ENCODE measurements at places on chromosomes 12 and 14.

DNA sequence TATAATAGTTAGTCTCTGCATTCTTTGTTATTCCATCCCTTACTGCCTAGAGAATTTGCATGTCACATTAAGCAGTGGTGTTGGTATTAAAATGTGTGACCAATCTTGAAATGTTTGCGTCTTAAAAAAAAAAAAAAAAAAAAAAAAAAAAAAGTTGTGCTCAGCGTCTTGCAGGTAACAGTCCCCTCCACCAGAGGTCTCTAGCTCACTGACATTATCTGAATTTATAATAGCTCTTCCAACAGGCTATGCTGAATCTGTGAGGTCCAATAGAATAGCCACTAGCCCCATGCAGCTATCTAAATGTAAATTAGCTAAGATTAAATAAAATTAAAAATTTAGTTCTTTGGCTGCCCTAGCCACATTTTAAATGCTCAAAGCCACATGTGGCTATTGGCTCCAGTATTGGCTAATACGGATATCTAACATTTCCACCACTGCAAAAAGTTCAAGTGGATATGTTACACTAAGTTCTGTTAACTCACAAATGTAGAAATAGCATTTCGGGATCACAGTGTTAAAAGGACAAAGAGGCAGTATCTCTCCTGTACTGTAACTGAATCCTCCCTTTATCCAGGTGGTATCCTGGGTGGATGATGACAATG is 28.7 kb downstream of the NKX2-8 start:
- DNase-seq, result no peak

- DNase-seq, result no peak
Observed at GRCh38 chr12:76375939-76376338, 27.7 kb upstream of the BBS10 start.

DNA sequence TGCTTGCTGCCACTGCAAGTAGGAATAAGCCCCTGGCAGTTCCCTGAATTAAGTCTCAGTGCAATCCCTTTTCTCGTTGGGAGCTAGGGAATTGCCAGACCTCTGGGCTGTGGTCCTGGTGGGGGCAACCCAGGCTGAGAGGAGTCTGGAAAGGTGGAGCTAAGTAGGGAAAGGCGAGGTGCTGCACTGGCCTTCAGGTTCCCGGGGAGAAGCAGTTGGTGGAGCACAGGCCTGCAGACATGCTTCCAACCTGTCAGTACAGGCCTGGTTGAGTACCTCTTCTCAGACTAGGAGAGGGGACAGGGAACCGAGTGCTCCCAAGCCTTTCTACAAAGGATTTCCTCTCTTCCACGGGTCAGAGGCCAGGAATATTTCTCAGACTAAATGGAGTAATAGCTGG is 1.5 kb downstream of the NRIP2 start:
- no peak for DNase-seq

- DNase-seq, result no peak
Observed at GRCh38 chr12:115820656-115821055, 456.8 kb downstream of the MED13L start.

GRCh38 chr14:67576216-67576955 is 23.7 kb downstream of the PIGH start:
- DNase-seq, result no peak

GRCh38 chr12:23127701-23128100 is 502.7 kb downstream of the ETNK1 start:
- DNase-seq, result no peak

- DNase-seq, result no peak
Observed at GRCh38 chr14:59087711-59088110, 100.8 kb upstream of the DAAM1 start.
